ENCODE measurements at places on chromosomes 2 and 18. TPM values are rescaled to one million over a fixed set of nuclear protein-coding genes. Genes with fewer than 3 reads are reported as not detected.

The ANKRD62 gene
- not detected for total RNA-seq

The CTNNA2 gene
- 3.8 TPM for total RNA-seq

The ANKRD30BL gene
- total RNA-seq: 0.39 TPM

The UGT1A8 gene
- total RNA-seq: not detected

The GKN2 gene
- total RNA-seq: not detected

The NEURL3 gene
- not detected for total RNA-seq

The FRZB gene
- 1.5 TPM for total RNA-seq

DNA sequence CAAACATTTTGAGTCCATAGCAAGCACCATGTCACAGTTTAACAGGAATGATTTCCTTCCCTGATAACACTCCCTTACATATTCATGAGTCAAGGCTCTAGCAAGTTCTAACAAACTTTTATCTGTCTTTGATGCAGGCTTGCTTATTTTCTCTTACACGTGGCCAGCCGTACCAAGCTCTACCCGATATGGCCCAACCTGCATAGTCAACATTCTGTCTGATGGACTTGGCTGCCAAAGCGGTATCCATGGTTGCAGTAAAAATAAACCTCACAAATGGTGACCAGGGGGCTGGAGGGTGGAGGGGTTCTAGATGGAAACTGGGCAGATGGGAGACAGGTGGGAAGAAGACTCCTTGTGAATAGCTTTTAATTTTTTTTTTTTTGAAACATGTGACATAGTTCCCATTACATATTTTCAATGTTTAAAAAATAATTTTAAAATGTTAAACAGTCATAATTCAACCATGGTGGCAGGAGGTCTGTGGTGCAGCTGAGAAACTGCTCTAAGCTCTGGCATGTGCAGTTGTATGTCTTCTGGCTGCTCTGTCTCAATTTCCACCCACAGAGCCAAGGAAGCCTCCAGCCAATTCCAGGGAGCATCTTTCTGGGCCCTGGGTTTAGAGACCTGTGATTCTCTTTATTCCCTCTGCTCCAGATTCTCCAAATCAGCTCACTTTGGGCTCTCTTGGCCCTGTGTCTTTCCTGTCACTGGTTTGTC, 20.7 kb upstream of the CXCR1 start:
- no peak for DNase-seq

DNA sequence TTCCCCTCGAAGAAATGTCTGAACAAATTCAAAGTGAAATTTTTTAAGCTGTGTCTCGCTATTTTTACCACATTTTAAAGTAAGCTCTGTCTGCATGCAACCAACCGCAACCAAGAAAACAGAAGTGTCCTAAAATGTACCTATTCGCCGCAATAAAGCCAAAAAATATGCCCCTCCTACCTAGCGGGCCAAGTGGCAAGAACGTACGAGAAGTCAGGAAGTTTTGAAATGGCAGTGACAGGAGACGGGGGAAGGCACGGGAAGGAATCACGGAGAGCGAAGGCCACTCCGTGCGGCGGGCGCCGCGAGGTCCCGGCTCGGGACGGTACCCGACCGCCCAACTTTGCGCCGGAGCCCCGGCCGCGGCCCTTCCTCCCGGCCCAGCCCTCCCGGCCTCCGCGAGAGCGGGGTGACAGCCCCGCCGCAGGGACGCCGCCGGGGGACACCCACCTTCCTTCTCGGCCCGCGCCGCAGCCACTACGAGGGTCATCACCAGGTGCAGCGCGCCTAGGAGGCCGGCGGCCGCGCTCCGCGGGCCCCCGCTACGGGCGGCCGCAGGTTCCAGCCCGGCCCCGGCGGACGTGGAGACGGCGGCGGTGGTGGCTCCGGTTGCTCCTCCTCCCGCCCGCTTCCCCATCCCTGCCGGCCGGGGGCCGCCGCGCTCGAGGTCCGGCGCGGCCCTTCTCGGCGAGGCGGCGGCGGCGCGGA, 568 bp downstream of the TMEM131 start:
- peak; percentile 55 for DNase-seq

- no peak for DNase-seq
Observed at GRCh38 chr2:169302364-169302763, 60.0 kb downstream of the LRP2 start.

DNA sequence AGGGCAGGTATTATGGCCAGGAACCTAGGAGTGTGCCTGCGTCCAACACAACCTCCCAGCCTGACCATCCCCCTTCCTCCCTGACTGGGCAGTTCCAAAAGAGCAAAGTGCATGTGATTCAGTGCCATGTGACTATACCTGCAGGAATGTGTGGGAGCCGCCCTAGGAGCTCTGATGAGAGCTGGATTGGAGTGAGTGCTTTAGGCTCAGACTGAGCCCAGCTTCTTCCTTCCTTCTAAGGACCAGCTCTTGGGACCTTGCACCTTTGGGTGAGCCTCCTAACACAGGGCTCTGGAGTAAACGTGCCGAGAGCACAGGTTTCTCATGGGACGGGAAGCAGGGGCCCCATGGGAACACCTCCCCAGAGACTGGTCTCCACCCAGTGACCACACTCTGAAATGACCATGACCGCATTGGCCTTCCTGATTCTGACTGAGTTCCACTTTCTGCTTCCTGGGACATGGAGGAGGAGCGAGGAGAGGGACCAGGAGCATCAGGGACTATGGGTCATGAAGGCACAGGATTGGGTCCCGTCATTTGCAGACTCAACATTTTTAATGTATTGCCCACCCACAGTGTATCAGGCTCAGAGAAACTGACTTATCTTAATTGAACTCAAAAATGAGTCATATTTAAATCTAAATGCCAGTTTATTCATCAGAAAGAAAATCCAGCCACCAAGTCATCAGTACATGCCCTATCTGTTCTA, 87.8 kb upstream of the BCL2L11 start:
- no peak for DNase-seq

- no peak for DNase-seq
Observed at GRCh38 chr18:67218556-67218955, 298.0 kb downstream of the DSEL start.

DNA sequence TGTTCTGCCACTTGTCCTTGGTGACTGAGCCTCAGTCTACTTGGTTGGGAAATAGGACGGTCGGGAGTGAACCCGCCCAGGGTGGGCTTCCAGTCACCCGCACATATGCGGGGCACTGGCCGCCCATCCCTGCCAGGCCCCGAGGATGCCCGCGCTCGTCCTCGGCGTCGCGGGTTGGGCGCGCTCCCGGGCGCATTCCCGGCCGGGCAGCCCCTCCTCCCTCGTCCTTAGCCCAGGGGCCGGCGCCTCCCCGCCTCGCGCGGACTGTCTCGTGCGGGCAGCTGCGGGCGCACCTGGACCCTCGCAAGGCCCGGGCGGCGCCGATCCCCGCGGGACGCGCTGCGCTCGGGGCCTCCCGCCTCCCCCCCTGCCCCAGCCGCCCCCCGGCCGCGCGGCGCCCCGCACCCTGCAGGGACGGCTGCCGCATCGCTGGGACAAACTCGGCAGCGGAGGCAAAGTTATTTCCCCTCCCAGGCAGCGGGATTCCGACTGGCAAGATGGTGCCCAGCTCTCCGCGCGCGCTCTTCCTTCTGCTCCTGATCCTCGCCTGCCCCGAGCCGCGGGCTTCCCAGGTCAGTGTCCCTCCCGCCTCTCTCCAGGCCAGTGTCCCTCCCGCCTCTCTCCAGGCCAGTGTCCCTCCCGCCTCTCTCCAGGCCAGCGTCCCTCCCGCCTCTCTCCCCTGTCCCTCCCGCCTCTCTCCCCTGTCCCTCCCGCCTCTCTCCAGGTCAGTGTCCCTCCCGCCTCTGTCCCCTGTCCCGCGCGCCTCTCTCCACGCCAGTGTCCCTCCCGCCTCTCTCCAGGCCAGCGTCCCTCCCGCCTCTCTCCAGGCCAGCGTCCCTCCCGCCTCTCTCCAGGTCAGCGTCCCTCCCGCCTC, at the start of gene FBLN7:
FBLN7 (plus strand) TSS at position 227 of the 874 bp plus-strand sequence; CDS start at position 498, 271 bp downstream.
- DNase-seq: peak; percentile 39

GRCh38 chr2:177551989-177552421, 159.4 kb downstream of the AGPS start:
- DNase-seq: no peak

- no peak for DNase-seq
Observed at GRCh38 chr2:23452853-23453420, 68.0 kb downstream of the KLHL29 start.

GRCh38 chr2:47644351-47644750, 138.6 kb upstream of the MSH6 start:
- no peak for DNase-seq

GRCh38 chr2:168176402-168176801, 71.0 kb downstream of the STK39 start:
- DNase-seq: no peak

DNA sequence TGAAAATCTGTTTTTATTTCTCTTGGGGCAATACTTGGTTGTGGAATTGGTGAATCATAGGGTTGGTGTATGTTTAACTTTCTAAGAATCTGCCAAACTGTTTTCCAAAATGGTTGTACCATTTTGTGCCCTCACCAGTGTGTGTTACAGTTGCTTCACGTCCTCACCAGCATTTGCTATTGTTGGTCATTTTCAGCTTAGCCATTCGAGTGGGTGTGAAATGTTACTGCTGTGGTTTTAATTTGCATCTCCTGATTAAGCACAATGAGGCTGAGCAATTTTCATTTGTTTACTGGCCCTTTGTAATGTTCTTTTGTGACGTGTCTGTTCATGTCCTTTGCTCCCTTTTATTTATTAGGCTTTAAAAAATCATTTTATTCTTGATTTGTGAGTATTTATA, 49.7 kb downstream of the FOSL2 start:
- no peak for DNase-seq

DNA sequence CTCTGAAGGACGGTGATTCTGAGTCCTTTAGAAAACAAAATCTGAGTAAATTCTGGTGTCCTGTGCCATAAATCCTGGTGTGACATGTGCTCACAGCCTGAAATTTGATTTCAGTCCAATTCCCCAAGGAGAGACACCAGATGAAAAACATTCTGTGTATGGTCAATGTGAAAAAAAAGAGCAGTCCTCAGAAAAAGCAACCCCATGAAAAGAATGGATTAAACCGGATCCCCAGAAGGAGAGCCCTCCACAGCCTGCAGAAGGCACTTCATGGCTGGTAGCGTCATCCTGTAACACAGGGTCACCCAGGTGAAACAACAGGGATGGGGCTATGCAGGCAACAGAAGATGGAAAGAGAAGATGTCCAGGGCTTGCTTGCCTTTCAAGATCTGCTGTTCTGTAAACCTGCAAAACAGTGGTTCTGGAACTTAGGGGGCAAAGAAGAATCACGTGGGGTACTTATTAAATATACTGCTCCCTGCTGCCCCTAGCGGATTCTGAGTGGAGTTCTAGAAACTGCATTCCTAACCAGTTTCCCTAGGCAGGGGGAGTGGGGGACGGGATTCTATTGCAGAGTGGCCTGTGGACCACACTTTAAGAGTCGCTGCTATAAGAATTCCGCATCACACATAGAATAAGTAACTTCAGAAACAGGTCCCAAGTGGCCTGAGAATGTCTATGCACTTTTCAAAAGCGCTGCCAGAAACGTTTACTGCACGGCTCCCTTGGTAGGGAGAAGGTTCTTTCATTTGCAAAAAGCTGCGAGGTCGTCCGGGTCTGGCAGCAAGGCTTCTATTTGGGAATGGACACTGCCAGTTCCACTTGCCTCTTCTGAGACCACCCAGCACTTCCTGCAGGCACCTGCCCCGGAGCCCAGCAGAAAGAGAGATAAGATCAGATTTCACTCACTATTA, 118.9 kb upstream of the ARL5A start:
- peak; percentile 62 for DNase-seq

DNA sequence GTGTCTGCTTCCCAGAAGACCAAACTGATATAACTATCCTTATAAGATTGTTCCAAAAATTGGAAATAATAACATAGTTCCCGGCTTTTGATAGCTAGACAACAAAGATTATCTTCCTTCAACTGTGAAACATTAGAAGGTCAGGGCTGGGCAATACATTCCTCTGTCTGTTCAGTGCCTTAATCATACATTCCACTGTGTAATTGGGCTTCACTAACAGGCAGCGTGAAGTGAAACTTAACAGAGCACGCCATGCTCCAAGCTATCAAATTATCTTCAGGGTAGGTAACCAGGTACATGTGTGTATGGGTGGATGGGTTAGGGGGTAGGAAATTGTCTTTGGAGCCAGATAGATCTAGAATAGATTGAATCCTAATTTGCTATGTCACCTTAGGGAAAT, 23.5 kb upstream of the ARL5A start:
- no peak for DNase-seq

DNA sequence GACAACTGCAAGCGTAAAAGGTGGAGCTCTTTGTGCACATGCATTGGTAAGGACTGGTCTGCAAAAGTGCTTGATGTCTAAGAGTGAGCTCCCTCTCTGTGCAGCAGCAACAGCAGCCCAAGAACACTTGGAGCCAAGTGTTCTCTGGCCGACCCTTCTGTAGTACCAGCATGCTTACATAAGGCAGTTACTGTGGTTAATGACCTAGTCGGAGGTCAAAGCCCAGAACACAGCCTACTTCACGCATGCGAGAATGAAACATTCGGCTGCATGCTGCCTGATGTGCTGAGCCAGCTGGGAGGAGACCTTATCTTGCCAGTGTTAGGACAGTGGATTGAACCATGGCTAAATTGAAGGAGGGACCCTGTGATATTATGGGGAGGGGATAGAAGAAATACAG, 21.3 kb downstream of the NCAPH start:
- DNase-seq: no peak

DNA sequence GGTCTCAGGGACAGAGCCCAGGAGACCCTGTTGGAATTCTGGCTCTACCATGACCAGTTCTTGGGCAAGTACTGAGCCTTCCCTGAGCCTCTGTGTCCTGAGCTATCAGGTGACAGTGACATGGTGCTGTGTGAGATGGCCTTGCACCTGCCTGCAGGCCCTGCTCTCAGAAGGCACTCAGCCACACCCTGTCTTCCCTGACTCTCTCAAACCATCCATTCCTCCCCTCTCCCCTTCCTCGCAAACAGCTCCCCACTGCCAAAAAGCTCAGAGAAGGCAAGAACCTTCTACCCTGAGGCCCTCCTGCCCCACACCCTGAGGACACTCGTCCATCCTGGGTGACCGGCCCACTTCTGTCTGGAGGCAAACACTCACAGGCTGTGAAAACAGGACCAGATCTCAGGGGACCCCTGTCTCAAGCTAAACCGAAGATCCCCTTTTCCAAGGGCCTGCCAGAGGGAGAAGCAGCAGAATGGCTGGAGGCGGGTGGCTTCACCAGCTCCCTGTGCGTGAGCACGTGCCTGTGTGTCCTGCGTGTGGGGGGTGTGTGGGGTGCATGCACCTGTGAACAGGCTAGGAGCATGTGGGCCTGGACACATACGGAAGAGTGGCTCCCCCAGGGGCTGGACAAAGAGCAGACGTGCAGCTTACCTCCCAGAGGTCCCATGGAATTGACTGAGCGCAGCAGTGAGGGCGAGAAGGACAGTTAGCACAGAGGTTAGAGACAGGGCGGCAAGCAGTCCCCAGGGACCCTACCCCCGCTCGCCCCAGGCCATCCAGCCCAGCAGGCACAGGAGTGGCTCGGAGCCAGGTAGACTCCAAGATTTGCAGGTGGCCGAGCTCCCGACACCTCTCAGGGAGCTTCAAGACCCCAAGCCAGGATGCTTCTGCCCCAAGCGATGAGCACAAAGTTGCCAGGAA, 53.9 kb downstream of the BIN1 start:
- DNase-seq: no peak
